Esophagus squamous epithelium (tissue), 5 donors: ENCODE measurements at places on chromosomes 2 and 18.

GRCh38 chr2:23564615-23564960, 179.6 kb downstream of the KLHL29 start:
- no peak for DNase-seq

GRCh38 chr2:43174368-43174916, 52.0 kb downstream of the ZFP36L2 start:
- no peak for DNase-seq

- no peak for DNase-seq
Measured at GRCh38 chr2:108477099-108477498, 28.1 kb downstream of the GCC2 start.

GRCh38 chr2:163990541-163990940, 254.7 kb upstream of the FIGN start:
- DNase-seq: no peak

DNA sequence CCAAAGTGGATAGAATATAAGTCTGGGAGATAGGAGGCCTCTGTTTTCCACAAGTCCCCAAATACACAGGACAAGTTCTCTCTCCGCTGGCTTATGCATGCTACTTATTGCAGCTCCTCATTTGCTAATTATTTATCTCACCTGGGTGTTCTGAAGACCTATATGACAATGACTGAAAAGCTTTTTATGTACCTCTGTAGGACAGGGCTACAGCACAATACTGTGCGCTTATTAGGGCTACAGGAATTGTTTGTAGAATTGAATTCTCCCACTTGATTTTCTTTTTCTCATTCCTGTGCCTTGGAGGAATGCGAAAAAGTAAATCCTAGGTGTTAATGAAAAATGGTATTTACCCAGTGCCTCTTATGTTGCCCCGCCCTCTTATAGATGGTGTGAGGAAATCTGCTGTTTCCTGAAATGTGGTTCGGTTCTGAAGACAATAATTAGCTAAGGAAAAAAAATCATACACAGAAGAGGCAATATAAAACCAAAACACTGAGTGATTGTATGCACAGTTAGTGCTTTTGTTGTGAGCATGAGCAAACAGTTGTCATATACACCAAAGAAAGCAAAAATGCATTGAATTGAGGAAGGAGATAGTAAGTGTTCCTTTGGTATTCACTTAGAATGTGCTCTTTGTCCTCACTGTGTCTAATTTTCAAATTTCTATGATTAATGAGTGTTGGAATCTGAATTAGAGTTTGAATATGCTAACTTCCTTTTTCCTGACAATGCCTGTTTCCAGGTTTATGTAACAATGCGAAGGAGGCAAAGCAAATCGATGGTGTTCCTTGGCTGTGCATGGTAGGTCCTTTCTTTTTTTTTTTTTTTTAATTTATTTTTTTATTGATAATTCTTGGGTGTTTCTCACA, 78.7 kb upstream of the PNPT1 start:
- no peak for DNase-seq

- no peak for DNase-seq
Measured at GRCh38 chr2:58601017-58601416, 359.9 kb upstream of the FANCL start.

GRCh38 chr18:44731530-44732237, 51.0 kb downstream of the SETBP1 start:
- DNase-seq: no peak

GRCh38 chr2:39306626-39307025, 62.9 kb upstream of the CDKL4 start:
- no peak for DNase-seq

DNA sequence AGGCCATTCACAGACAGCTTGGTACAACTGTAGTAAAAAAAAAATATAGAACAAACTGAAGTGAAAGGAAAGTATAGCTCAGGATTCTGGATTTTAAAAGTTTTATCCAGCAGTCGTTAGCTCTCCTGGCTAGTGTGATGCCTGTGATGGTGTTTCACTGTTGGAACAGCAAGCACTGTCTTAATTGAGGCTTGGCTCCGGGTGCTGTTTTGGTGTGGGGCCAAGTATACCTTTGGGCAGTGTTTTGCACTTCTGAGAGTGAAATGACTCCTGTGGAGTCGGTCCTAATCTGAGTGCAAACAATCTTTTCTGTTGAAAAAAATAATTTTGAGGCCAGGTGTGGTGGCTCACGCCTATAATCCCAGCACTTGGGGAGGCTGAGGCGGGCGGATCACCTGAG, 28.7 kb upstream of the RAB1A start:
- DNase-seq: no peak

DNA sequence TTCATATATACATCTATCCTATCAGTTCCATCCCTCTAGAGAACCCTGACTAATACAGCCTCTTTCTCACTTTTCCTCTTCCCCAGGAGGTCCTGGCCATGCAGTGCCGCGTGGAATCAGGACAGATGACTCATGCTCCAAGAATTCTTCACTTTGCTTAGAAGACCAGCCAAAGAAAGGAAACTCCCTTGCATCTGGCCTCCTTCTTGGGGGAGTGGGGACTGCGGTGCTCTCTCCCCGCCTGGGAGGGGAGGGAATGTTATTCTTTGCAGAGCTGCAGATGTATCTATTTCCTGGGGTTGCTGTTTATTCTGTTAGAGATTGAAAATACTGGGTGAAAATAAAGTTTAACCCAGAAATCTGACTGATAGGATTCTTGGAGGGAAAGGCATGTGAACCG, 111.5 kb upstream of the SH3BP4 start:
- no peak for DNase-seq

DNA sequence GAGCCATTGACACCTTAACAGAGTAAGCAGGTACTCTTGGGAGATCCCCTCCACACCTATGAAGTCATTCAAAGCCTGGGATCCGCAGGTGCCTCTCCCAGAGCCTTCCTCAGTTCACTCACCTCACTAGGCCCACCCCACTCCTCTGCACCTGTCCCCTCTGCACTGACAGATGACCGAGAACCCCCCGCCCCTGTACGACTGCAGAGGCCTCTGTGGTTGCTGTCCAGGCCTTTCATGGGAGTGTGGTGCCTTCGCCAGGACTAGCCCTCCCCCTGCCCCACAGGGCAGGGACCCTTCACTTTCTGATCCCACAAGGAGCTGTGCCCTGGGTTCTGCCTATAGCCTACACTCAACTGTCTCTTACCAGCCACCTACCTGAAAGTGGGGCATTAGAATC, 238.5 kb downstream of the ZBTB7C start:
- no peak for DNase-seq

GRCh38 chr2:221529177-221529942, 42.7 kb downstream of the EPHA4 start:
- DNase-seq: no peak

DNA sequence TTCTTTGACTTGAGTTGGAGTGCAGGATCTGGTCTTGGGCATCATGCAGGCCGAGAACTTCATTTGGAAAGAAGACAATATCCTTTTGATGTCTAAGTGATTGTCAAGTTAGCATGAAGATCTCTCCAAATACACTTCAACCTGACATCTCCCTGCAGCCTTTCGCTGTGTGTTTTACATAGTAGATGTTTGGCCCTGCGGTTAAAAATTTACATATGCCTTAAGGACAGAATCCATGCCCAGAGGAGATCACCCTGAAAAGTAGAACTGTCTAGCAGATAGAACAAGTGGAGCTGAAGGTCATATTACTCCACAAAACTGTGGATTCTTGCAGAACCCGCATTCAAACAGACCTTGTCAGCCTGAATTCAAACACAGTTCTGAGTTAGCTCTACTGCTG, 409.9 kb downstream of the LPIN1 start:
- DNase-seq: no peak

- DNase-seq: no peak
Measured at GRCh38 chr18:50405582-50406271, 30.9 kb downstream of the SKA1 start.

GRCh38 chr2:238023608-238024007, 37.2 kb upstream of the SCLY start:
- DNase-seq: no peak

DNA sequence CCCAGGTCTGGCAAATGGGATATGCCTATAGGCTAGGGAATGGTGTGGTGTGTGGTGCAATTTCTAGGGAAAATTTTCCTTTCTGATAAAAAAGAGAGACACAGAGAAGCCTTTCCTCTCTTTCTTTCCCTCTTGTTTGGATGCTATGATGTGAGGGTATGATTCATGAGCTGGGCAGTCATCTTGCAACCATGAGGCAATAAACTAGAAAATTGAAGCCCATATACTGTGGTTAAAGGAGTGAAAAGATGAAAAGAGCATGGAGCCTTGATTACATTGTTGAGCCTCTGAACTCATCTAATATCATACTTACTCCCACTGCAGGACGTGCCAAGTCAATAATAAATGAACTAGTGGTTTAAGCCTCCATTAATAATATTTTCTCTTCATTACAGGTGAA, 215.6 kb downstream of the HAUS1 start:
- no peak for DNase-seq

DNA sequence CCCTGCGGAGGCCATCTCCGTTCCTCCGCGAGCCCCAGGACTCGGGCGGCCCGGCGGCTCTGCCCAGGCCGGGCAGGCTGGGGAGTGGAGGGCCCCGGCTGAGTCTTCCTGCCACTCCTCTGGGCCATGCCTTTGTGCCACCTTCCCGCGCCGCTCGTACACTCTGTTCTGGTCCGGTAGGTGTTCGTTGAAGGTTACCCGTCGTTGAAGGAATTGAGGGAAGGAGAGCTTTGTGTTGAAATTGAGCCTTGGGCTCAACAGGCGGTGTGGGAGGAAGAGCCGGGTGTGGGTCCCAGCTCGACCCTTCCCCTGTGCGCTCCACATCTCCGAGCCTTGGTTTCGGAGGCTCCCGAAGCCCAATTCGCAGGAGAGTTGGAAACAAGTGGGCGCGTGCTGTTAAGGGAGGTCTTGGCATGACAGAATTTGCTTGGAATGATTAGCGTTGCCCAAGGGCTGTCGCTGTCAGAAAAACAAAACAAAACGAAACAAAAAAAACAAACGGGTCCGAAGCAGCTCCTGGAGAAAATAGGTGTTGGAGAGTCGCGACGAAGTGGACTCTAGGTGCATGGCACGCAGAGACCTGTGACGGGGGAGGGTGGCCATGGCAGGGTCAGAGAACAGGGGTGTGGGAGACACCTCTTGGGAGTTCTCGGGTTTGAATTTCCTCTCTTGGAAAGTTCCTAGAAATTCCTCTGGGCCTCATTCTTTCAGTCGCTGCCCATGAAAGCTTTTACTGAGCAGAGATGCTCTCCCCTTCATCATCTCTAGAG, 1.2 kb upstream of the MZT2A start:
- DNase-seq: no peak

DNA sequence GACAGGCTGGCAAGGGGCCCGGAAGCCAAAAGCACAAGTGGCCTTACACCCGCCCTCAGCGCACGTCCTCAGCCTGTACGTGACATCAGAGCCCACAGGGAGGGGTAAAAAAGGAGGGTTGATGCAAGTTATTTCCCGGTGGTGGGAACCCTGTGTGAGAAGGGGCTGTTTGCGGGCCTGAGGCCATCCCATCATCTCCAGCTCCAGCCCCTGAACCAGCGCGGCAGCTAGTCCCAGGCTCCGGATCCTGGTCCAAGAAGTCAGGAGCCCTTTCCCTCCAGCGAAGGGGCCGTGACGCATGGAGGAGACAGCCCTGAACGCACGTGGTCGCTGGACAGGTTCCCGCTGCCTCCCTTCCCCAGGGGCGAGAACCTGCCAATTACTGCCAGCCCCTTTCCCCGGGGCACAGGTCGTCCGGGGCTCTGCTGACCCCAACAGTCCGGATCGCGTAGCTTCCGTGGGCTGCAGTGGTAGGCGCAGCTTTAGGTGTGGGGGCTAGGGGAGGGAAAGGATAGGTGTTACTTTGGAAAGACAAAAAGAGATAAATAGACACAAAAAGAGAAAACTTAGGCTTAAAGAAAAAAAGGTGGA, 1.3 kb upstream of the LRP2 start:
- DNase-seq: no peak

GRCh38 chr2:41930807-41931566, 116.8 kb upstream of the PKDCC start:
- DNase-seq: no peak

DNA sequence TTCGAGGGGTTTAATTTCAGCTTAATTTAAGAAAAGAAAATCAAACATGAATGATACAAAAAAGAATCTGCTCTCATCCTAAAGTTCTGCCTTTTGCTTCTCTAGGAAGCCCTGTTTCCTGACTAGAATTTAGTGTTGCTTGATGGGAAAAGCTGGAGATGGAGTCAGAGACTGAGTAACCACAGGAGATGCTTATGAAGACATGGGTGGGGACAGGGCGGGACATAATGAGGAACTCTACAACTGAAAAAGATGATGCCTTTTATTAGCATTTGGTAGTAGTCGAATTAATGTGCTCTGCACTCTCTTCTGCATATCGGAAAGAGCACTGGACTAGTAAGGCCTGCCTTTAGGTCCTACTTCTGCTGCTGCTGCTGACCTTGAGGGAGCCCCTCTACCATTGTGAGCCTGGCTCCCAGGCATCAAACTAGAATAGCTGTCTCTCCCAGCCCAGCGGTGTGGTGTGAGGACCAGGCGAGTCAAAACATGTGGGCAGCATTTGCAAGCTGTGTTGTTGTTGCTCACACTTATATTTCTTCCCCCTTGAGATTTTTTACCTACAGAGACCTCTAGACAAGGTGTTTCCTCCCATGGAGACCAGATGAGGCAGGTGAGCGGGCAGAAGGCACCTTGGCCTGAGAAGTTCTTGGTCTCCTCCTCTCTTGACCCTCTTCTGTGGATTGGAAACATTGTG, 61.5 kb downstream of the INPP4A start:
- DNase-seq: no peak

GRCh38 chr2:38129481-38129880, 53.5 kb upstream of the CYP1B1 start:
- DNase-seq: no peak

DNA sequence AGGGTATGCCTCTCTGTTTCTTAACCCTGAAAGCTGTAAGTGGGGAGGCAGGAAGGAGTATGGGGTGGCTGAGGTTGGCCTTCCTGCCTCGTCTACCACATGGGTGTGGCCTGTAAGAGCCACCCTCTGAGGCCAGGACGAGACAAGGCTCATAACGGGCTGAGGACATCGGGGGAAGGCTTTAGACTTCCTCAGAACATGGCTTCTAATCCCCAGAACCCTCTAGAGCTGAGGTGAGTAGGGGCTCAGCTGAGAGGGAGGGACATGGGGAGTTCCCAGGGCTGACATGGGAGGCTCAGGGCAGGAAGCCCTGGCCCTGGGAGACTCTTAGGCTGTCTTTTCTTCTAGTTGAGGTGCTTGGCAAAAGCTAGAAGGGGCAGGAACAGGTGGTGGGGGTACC, 36.7 kb downstream of the EMX1 start:
- no peak for DNase-seq

DNA sequence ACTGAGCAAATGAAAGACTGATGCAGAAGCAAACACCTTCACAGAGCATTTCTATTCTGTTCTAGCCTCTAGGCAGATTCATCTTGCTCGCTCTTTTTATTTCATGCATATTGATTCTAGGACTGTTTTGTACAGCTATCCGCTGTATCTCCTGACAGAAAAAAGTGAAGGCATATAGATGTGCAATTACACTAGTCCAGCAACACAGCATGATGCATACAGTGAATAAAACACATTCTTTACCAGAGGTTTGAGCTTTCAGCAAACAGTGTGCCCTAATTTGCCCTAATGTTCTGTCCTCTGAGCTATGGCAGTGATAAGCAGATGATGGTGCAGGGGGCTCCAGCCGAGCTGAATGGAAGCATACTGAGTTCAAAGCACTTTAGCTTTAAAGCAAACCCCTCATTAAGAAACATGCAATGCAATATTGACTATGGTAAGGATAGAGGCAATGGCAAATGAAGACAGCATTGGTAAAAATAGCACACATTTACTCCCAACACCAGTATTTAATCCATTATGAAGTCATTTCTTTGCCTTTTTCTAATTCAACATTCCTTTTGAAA, 141.2 kb upstream of the RGPD4 start:
- DNase-seq: no peak
